BJ (cell line): ENCODE measurements at places on chromosomes 1 and 21.

DNA sequence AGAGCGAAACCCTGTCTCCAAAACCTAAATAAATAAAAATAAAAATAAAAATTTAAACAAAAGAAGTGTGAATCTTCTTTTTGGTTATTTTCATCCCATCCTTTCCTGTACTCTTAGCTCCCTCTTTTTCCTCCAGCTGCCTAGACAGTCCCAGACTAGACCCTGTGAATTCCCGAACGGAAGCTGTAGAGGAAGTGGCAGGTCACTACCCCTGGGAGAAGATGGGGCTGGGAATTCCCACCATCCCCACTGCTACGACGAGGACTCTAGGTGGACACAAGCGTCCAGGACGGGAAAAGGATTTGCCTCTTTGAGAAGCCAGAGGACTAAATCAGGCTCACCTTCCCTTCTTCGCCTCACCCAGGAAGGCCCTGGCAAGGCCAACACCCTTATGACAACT lies 12.6 kb downstream of the RHBDL2 start:
- no peak for DNase-seq

DNA sequence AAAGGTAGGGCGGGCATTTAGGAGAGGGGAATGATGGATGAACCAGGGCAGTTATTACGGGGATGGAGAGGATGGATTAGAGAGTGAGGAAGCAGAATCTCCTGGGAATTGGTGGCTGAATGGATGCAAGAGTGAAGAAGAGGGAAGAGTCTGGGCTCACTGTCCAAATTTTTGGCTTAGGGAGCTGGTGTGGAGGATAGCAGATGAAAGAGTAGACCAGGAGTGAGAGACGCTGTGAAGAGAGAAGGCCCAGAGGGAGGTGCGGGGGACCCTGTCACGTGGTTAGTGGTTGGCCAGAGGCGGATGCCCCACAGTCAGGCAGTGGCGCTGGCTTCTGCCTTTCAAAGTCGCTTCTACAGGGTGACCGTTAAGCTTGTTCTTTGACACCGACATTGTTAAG lies 78.4 kb downstream of the PEX14 start:
- no peak for DNase-seq

GRCh38 chr1:234731569-234732085 lies 121.6 kb upstream of the IRF2BP2 start:
- DNase-seq: peak; percentile 81

- DNase-seq: no peak
These were observed 183.6 kb upstream of the L1TD1 start for GRCh38 chr1:62011006-62011405.

DNA sequence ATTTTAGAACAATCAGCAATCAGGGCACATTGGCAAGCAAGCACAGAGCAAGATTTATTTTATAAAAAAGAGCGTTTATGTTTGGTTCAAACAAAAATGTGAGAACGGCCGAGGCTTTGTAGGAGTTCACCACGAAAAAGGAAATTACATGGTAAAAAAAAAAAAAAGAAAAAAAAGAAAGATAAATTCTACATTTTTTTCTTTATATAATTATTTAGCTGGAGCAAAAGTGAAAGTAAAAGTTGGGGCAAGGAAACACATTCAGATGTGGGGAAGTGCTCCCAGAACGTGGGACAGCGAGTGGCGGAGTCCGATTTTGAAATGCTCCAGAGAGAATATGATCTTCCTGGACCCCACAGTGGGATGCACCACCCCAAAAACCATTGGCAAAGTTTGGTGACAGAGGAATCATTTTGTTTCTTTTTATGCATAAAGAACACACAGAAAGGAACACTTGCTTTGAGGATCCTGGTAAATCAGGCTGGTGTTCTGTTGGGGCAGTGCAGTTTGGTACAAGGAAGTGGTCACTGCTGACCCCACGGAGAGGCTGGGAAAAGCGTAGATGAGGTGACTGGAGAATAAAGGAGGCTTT lies 16.3 kb upstream of the ATP5PO start:
- DNase-seq: no peak

DNA sequence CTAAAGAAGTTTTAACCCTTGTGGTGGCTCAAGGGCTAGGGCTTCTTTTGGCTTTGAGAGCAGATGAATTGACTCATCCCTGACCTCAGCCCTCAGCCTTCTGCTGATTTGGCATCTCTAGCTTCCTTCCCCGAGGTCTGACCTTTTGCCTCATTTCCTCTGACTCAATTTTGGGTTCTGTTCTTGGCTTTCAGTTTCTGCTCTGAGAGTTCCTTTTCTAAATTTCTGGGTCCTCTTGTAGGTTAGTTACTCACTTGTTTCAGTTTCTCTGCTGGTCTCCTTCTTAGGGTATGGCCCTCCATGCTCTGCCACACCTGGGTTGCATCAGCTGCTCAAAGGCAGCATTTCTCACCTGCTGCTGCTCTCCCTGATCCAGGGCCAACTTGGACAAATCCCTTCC lies 19.4 kb downstream of the PDE4B start:
- peak; percentile 59 for DNase-seq

GRCh38 chr1:40732756-40733301 lies 41.3 kb downstream of the NFYC start:
- DNase-seq: no peak

DNA sequence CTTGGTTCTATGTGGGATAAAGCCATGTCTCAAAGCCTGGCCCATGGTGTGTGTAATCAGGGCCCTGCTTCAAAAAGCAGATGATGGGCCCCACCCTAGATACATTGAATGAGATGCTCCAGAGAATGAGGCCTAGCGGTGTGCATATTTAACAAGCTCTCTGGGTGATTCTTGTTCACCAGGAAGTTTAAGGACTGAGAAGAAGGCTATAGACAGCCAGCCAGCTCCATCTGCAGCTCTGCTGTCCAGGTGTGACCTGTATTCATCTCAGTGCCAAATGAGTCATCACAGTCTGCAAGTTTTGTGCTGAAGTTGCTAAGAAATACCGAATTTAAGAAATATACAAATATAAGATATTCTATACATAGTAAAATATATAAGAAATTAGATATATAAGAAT lies 182.0 kb upstream of the RUNX1 start:
- no peak for DNase-seq

DNA sequence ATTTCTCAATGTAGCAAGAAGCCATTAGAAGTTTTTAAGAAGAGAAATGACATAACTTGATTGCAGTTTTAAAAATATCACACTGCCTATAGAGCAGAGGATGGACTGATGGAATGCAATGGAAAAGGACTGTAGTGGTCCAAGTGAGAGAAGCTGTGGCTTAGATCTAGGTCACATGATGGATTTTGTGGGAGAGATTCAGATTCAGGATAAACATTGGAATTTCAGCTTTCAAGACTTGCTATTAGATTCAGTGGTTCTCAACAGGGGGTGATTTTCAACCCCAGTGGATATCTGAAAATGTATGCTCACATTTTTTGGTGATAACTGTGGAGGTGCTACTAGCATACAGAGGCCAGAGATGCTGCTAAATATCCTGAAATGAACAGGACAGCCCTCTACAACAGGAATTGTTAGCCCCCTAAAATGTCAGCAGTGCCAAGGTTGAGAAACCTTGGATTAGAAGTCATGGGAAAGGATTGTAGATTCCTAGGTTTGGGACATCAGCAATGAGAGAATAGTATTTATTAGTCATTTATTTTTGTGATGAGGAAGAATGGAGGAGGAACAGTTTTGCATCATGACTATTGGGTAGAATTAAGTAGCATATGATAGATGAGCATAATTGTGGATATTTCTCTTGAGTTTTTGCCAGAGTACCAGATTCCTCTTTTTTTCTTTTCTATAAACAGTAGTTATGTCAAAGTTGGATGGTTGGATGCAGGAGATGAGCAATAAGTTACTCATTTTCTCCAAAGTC lies 30.1 kb upstream of the KCNK2 start:
- peak; percentile 41 for DNase-seq

DNA sequence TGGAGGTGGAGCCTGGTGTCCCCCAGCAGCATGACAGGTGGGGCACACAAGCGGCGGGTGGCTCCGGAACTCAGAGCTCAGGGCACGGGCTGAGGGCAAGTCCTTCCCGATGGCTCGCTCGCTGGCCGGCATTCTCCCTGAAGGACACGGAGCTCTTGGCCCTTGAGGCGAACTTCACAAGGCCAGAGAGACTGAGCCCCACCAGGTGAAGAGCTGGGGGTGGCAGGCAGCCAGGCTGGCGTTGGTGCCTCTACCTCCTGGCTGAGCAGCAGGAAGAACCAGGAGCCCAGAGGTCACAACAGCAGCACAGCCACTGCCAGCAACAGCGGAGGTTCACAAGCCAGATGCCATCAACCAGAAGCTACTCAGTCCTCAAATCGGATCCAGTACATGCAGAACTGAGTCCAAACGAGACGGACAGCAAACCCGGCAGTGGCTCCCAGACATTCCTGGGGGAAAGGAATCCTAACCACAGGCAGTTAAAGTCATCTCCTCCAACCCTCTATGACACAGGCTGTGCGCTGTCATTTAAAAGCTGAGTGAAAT lies 54.1 kb downstream of the NPHP4 start:
- peak; percentile 42 for DNase-seq

GRCh38 chr1:31763671-31764311 lies 349 bp downstream of the ADGRB2 start:
- DNase-seq: no peak

- peak; percentile 32 for DNase-seq
These were observed 41.1 kb upstream of the KCNQ4 start for GRCh38 chr1:40742363-40743061.

DNA sequence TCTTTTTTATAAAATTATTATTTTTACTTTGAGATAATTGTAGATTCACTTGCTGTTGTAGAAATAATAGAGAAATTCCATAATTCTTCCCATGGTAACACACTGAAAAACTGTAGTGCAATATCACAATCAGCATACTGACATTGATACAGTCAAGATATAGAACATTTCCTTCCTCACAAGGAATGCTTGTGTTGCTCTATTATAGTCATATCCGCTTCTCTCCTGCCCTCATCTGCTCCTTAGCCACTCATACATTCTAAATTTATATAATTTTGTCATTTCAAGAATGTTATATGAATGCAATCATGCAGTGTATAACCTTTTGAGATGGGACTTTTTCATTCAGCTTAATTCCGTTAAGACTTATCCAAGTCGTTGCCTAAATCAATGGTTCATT lies 320.2 kb downstream of the BARHL2 start:
- no peak for DNase-seq

GRCh38 chr1:46043458-46044017 lies 88.9 kb downstream of the PIK3R3 start:
- no peak for DNase-seq

DNA sequence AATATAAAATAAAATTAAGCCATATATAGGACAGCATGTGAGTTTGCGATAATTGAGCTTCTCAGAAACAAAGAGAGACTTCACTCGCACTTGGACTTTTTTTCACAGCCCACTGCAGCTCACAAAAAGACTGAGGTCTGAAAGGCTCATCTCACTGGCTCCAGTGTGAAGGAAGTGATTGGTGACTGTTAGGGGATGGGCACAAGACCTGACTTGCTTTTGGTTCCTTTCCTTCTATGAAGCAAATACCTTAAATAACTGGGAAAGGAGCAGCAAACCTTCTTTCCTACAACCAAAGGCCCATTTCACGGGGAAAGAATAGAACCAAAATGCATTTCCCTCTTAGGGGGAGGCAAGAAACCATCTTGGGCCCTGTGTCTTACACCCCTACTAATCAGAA lies 13.1 kb upstream of the TTLL7 start:
- DNase-seq: no peak

DNA sequence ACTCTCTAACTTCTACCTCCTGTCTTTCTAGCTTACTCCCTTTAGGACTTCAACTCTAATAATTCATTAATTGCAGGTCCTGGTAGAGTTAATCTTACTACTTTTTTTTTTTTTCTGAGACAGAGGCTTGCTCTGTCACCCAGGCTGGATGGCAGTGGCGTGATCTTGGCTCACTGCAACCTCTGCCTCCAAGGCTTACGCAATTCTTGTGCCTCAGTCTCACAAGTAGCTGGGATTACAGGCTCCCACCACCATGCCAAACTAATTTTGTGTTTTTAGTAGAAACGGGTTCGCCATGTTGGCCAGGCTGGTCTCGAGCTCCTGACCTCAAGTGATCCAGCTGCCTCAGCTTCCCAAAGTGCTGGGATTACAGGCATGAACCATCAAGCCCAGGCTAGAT lies 15.7 kb downstream of the BTBD8 start:
- DNase-seq: no peak

DNA sequence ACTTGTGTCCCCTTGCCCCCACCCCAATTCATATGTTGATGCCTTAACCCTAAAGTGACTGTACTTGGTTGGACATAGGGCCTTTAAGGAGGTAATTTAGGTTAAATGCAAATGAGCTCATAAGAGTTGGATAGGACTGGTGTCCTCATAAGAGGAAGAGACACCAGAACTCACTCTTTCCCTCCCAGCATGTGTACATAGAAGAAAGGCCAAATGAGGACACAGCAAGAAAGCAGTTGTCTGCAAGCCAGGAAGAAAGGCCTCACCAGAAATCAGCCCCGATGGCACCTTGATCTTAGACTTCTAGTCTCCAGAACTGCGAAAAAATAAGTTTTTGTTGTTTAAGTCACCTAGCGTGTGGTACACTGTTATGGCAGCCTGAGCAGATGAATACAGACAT lies 45.5 kb downstream of the RAB3GAP2 start:
- DNase-seq: no peak

DNA sequence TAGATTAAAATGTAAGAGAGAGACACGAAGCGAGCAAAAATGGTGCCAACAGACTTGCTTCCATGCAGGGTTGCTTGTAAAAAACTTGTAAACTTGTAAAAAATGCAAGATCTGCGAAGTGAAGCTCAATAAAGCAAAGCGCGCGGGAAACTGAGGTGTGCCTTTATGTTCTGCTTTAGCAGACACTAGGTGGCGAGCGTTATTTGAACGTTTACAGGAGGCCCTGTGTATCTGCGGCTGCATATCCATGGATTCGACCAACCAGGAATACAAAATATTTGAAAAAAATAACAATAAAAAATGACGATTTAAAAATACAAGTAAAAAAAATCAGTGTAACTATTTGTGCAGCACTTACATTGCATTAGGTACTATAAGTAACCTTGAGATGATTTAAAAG lies 1.5 kb downstream of the UBE2G2 start:
- DNase-seq: no peak

- DNase-seq: no peak
These were observed 6.9 kb downstream of the FBXO2 start for GRCh38 chr1:11647333-11647732.

DNA sequence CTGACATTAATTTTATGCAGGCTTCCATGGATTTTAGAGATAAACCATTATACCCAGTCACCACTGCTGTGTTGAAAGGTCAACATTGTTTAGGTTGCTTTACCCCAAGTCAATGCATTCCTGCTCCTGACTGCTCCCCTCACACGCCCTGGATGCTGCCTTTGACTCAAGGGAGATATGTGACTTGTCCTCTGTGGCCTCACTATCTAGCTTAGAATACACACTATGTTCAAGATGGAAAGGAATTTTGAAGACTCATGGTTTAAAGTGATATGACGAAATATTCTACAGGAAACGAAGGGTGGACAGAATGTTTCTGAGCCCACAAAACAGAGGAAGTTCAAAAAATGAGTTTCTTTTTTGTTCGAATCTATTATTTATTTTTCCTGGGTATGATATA lies 170.4 kb upstream of the NR5A2 start:
- no peak for DNase-seq

- no peak for DNase-seq
These were observed 72.0 kb downstream of the MAN1C1 start for GRCh38 chr1:25688390-25689119.

GRCh38 chr1:99252630-99253029 lies 11.7 kb upstream of the PLPPR4 start:
- no peak for DNase-seq

- DNase-seq: no peak
These were observed 65.7 kb downstream of the KCND3 start for GRCh38 chr1:111923766-111924165.

- DNase-seq: no peak
These were observed 36.8 kb downstream of the MAP10 start for GRCh38 chr1:232841823-232842565.

GRCh38 chr1:154186177-154186576 lies 5.7 kb downstream of the TPM3 start:
- DNase-seq: no peak
